ENCODE measurements at places on chromosomes 6 and 20. TPM values are rescaled to one million over a fixed set of nuclear protein-coding genes. Genes with fewer than 3 reads are reported as not detected.

DNA sequence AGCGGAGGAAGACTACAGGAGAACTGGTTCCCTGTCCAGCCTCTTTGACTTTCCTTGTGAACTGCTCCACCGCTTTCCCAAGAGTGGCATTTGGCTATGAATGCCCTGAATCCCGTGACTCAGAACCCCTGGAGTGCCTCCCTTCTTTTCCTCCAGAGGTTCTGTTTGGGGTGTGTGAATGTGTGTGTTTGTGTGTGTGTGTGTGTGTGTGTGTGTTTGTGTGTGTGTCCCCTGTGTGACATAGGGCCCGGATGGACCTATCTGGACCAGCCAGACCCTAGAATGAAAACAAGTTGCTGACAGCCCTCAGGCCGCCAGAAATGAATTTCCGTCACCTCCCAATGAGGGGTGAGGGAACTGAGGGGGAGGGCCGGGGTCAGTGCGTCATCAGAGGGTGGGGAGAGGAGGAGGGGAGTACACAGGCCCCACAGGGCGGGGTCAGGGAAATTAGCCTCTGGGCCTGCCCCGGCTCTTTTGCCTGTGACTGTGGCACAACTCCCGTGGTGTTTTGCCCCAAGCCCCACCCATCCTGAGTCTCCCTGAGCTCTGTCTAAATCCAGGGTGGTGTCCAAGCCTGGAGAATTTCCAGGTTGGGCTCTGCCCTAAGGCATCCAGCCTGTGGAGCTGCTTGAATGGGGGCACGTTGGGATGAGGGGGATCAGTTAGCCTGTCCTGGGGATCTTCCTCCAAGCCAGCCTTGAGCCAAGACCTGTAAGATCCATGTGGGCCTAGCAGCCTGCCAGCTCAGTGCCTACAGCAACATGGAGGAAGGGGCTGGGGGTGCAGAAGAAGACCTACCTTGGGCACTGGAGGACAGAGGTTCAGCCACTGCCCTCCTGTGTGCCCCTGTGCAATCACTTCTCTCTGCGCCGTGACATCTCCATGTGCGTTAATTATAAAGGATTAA, 15.2 kb upstream of the MRPS18A start:
- no peak overlapping the region for H3K27ac ChIP-seq
- peak; percentile 58 for DNase-seq
- H3K27me3 ChIP-seq = peaks cover 33% of the 10 kb centered on the region
- no peak overlapping the region for H3K4me3 ChIP-seq

- DNase-seq = no peak
- H3K4me1 ChIP-seq = peaks cover 4% of the 10 kb centered on the region
- no peaks in the 10 kb centered on the region for H3K36me3 ChIP-seq
- H3K27ac ChIP-seq = no peak overlapping the region
- H3K4me3 ChIP-seq = no peak overlapping the region
Measured at GRCh38 chr20:47466704-47467459, 34.8 kb upstream of the NCOA3 start.

- no peak for DNase-seq
- H3K27ac ChIP-seq = no peak overlapping the region
- no peak overlapping the region for H3K4me3 ChIP-seq
- H3K4me1 ChIP-seq = no peaks in the 10 kb centered on the region
Measured at GRCh38 chr20:52590100-52590499, 382.1 kb upstream of the TSHZ2 start.

DNA sequence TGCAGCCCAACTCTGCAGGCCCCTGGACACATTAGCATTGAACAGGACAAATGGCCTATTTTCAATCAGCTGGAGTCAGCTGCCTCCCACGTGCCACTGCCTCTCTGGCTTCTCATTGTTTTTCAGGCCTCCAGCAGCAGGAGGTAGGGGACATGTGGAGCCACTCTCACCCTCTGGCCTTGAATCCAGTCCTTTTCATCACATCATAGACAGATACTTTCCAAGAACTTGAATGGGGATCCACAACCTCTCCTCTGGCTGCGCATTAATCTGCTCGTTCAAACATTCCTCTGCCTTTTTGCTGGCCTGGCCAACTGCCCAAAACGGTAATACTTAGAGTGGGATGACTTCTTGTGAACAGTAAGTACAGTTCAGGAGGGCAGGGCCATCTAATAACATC, 592.3 kb downstream of the PKHD1 start:
- no peaks in the 10 kb centered on the region for H3K36me3 ChIP-seq
- no peak overlapping the region for H3K4me3 ChIP-seq
- no peak overlapping the region for H3K27ac ChIP-seq
- no peak for DNase-seq
- no peaks in the 10 kb centered on the region for H3K27me3 ChIP-seq

FGD2 gene
- 0.52 TPM for total RNA-seq

DNA sequence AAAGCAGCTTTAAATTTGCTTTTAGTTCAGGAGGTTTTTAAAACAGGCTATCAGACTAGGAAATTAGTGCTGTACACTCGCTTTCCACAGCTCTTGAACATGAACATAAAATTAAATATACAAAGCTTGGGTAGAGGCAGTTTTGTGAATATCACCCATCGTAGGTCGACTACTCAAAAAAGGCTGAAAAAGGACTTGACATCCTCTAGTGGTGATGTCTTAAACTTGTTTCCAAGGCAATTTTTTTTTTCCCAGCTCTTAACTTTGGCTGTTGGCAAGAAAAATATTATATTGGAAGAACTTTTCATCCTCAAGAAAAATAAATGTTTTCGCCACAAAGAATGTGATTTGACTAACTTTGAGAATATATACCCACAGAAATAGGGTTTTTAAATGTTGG, 2.9 kb downstream of the MAP7 start:
- H3K36me3 ChIP-seq = no peaks in the 10 kb centered on the region
- DNase-seq = no peak
- peaks cover 1% of the 10 kb centered on the region for H3K4me1 ChIP-seq
- no peak overlapping the region for H3K4me3 ChIP-seq
- H3K27me3 ChIP-seq = peaks cover 43% of the 10 kb centered on the region
- no peak overlapping the region for H3K27ac ChIP-seq

DNA sequence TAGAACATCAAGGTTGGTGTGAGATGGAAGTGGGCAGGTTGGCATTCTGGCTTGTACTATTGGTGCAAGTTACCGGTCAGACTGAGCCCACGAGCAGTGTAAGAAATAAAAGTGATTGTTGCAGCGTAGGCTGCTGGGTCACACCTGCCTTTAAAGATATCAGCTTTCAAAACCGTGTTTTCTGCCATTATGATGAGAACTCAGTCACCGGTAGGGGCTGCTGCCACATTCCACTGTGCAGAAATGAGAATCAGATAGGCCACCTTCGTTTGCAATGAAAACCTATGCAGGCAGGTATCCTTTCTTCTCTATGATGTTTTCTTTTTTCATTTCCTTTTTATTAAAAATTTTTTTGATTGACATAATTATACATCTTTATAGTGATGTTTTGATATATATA, 168.5 kb downstream of the MYLK4 start:
- H3K4me1 ChIP-seq = no peaks in the 10 kb centered on the region
- H3K27ac ChIP-seq = no peak overlapping the region
- no peaks in the 10 kb centered on the region for H3K36me3 ChIP-seq

DNA sequence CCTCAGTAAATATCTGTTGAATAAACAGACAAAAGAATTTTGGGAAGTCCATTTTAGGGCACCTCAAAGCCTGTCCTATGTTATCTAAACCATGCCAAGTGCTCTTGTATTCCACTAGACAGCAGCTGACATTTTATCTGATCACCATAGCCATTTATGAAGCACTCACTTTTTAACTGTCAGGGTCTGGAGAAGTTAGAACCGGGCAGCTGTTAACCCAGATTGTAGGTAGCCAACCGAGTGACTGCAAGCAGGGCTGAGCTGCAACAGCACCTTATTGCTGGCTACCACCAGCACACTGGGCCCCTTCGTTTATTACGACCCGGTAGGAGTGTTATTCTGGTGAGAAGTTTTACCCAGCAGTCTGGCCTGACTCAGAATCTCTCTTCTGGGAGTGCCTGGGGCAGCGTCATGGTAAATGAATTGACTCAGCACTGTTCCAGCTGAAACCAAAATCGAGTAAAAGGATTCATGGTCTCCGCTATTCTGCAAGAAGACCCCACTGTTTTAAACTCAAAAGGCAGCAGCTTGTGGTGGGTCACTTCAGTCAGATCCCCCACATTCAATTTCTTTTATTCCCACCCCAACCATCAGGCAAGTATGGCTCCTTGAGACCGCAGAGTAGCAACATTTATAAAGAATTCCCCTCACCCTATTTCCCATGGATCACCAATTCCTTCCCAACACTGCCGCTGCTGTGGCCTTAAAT, 1.7 kb downstream of the UBE2V1 start:
- peak overlapping the region; percentile 95 for H3K4me3 ChIP-seq
- peaks cover 20% of the 10 kb centered on the region for H3K36me3 ChIP-seq
- peaks cover 82% of the 10 kb centered on the region for H3K4me1 ChIP-seq
- peak; percentile 85 for DNase-seq

DNA sequence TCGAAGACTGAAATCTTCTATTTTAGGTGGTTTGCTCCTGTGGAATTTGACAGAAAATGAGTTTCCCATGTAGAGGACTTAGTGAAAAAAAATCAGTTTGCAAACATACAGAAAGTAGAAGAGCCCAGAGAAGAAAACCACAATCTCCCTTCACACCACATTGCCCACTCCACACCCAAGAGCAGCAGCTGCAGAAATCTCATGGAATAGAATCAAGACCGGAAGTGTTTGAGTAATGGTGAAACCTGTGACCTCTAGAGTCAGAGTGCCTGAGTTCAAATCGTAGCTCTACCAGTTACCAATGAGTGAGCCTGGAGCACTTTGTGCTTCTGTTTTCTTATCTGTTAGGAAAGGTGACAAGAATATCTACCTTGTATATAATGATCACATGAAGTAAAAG, 4.6 kb downstream of the SIRPG start:
- H3K27ac ChIP-seq = peak overlapping the region; percentile 16
- H3K36me3 ChIP-seq = peaks cover 28% of the 10 kb centered on the region
- peak; percentile 53 for DNase-seq

RIPPLY2 gene
- not detected for total RNA-seq

SNX21 gene
- total RNA-seq = 2.2 TPM

GRCh38 chr6:170233286-170234205, 57.3 kb downstream of the DLL1 start:
- DNase-seq = no peak
- no peaks in the 10 kb centered on the region for H3K36me3 ChIP-seq
- peaks cover 2% of the 10 kb centered on the region for H3K27me3 ChIP-seq
- no peaks in the 10 kb centered on the region for H3K4me1 ChIP-seq
- no peak overlapping the region for H3K4me3 ChIP-seq
- H3K27ac ChIP-seq = no peak overlapping the region

- no peak overlapping the region for H3K27ac ChIP-seq
- peaks cover 4% of the 10 kb centered on the region for H3K27me3 ChIP-seq
- H3K4me3 ChIP-seq = no peak overlapping the region
Measured at GRCh38 chr6:7324520-7324919, 11.5 kb upstream of the SSR1 start.

DNA sequence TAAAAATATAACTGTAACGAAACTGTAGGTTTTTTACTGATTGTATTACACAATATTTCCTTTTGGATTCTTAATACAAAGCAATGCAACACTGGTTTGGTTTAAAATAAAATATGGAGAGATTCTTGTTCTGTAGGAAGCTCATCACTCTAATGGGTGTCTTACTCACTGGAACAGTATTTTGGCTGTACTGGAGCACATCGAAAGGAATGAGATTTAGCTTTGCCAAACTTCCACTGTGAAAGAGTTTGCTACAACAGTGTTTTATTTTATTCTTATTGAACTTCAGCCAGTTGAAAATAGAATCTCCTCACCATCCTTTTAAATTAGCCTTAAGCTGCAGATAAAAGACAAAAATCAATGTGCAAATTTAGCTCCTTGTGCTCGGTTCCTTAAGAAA, 230.7 kb upstream of the QKI start:
- no peak for DNase-seq
- H3K4me3 ChIP-seq = no peak overlapping the region
- H3K27me3 ChIP-seq = no peaks in the 10 kb centered on the region
- no peaks in the 10 kb centered on the region for H3K4me1 ChIP-seq

- no peak overlapping the region for H3K27ac ChIP-seq
- H3K4me3 ChIP-seq = no peak overlapping the region
- peaks cover 10% of the 10 kb centered on the region for H3K27me3 ChIP-seq
- DNase-seq = no peak
- H3K36me3 ChIP-seq = no peaks in the 10 kb centered on the region
- peaks cover 13% of the 10 kb centered on the region for H3K4me1 ChIP-seq
Measured at GRCh38 chr6:11654876-11655275, 117.3 kb downstream of the TMEM170B start.

GRCh38 chr6:127589135-127589534, 12.2 kb downstream of the C6orf58 start:
- H3K27me3 ChIP-seq = no peaks in the 10 kb centered on the region
- H3K36me3 ChIP-seq = peaks cover 3% of the 10 kb centered on the region
- no peak overlapping the region for H3K4me3 ChIP-seq
- no peaks in the 10 kb centered on the region for H3K4me1 ChIP-seq

SLC13A3 gene
- total RNA-seq = not detected

DNA sequence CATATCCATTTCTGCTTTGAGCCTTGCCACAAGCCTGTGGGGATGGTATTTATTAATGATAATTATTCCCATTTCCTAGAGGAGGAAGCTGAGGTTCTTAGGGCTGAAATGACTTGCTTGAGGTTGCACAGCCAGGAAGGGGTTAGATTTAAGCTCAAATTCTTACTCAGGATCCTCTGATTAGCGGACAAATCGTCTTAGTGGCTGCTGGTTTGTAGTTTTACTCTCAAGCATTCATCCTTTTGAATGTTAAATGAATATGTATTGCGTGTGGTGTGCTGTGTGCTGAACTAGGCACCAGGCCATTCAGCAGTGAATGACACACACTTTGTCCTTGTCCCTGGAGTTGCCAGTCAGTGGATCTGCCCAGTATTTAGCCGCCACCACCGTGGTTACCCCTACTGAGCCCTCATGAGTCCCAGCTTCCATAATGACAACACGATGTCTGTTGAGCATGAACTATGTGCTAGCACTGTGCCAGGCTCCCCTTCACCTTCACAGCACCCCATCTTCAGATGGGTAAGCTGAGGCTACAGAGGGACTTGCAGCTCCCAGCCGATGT, 10.0 kb downstream of the PACSIN1 start:
- H3K27me3 ChIP-seq = no peaks in the 10 kb centered on the region
- H3K4me3 ChIP-seq = no peak overlapping the region
- no peaks in the 10 kb centered on the region for H3K4me1 ChIP-seq
- no peak overlapping the region for H3K27ac ChIP-seq
- no peak for DNase-seq

All from activated CD4-positive, alpha-beta memory T cell treated with anti-CD3 and anti-CD28 coated beads for 36 hours (primary cell).